ENCODE measurements at places on chromosomes 7 and 10.

DNA sequence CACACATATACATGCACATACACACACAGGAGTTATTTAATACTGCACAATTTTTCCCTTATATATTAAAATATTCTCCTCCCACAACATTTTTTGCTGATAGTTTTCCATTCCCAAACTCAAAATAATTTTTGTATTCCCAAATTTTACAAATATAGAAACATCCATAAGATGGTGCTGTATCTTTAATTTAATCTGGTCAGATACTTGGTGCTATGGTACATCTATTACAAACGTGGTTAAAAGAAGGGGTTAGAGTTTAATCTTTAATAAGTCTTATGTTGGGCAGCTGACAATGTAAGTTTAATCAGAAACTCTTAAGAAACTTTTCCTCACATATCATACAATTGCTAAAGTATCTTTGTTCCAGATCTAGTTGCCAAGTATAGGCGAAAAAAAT is 10.2 kb upstream of the CADPS2 start:
- no peak for DNase-seq

DNA sequence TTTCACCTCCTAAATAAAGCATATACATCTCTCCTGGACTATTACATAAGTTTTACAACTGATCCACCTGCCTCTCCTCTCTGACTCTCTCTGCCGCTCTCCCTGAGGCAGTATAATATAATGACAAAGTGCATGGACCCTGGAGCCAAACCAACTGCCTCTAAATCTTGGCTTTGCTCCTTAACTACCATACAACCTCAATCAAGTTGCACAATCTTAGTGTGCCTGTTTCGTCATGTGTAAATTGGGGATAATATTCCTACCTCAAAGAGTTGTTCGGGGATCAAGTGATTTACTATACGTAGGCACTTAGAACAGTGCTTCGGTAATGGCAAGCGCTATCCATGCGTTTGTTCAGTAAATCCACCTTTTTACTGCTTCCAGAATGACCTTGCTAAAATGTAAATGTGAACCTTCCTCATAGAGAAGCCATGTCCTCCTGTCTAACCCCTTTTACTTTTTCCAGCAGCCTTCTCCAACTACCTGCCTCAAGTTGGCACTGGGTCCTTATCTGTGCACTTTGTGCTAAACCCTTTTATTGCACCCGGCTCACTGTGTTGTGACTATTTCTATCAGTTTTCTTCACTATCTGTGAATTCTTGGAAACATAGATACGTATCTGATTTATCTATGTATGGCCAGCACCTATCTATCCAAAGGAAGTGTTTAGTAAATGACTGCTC is 30.6 kb upstream of the DLD start:
- no peak for DNase-seq

- no peak for DNase-seq
Observed at GRCh38 chr10:122983898-122984297, 3.7 kb downstream of the PSTK start.

DNA sequence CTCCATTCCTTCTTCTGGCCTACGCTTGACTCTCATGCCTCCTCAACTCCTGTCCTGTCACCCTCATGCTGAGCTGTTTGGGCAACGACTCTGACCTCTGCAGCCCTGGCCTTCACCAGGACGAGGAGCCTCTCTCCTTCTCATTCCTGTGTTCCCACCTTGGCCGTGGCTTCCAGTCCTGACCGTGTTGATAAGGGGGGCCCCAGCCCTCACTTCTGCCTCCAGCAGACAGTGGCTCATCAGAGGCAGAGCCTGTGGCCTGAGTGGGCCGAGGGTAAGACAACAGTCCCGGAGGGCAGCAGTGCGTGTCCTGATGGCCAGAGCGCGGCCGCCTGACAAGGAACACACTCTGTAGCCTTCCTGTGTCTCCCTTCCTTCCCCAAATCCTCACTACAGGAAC is 61.7 kb upstream of the UBE3C start:
- DNase-seq = no peak

DNA sequence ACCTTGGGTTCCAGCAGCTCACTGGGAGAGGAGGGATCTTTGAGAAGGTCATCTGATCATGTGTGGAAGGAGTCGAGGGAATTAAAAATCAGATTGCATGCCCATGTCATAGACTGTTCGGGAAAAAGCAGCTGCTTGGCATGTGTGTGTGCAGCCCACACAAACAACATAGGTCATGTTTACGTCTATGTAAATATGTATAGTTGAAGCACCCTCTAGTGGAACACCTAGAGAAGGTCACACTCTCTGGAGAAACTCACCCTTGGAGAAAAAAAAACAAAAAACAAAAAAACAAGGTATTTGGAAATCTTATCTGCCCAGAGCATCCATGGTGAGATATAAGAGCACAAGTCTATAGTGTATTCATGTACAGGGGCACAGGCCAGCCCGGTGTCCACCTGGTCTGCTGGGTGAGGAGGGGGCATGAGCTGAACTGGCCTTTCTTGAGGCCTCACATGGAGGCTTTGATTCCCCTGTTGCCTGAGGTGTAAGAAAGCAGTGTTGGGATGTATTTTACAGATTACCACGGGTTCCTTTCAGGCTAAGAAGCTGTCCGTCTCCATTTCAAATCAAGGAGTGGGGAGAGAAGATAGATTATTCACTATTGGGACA is 98.0 kb downstream of the NPY start:
- no peak for DNase-seq

- DNase-seq = no peak
Observed at GRCh38 chr10:95909561-95909960, 1.8 kb downstream of the CC2D2B start.

DNA sequence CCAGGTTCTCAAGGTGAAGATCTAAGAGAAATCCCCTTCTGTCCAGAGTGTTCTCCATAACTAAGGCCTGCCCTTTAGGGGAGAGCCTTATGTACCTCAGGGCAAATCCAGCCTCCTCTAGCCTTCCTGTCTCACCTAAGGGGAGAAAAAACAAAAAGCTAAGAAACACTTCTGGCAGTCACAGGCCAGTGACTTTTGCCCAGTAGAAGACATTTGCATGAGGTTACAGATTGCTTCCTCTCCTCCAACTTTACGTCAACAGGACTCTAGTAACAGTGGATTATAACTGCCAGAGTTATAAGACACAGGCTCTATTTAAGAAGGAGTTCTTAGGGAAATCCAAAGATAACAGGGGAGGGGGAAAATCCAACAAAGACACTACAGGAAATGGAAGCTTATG is 15.9 kb upstream of the FAM241B start:
- no peak for DNase-seq

DNA sequence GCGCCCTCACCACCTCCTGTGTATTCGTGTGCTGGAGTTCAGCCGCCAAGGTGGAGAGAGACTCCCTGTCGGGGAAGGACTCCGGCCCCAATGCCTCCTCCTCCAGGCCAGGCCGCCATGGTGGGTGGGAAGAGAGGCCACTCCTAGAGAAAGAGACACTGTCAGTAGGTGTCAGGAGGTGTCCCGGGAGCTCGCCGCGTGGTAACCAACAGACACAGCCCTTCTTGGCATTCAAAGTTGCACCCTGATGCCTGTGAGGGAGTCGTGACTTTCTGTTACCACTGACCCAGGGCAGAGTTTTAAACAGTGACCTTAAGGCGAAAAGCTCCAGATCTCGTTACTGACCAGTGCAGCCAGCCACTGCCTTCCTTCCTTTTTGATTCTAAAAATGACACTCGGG is 155.2 kb downstream of the CUX1 start:
- no peak for DNase-seq

DNA sequence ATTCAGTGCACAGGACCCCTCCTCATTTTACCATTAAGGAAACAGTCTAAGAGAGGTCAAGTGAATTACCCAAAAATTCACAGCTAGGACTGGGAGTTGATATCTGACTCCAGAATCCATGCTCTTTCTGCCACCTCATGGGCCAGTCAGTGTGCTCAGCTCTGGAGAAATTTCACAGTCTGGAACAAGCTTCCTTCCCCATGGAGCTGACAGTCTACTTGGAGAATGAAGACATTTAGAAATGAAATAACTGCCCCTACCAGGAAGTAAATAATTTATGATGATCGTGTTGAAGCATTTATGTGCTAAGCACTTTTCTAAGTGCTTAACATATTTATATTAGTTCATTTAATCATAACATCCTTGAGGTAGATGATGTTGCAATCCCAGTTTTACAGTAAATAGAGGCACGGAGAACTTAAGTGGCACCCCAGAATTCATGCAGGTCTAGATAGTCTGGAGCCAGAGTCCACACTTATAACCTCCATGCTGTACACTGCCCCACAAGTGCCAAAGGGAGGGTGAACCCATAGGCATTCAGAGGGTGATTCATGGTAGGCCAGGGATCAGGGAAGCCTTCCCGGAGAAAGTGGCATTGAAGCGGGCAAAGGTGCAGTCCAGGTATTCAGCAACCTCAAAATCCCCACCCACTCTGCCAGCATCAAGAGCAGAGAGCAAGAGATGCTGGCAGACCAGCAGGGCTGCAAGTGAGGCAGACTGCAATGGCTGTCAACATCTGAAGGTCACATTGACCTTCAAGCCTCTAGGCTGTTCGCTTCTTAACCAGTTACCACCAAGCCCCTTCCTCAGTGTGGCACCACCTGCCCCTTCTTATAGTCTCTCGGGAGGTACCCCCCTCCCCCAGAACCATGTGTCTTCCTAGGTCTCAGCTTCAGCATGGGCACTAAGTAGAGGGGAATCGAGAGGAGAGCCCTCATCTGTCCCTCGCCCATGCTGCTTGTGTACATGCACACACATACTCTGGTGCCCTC is 38.4 kb upstream of the LRRC4 start:
- DNase-seq = no peak

- DNase-seq = no peak
Observed at GRCh38 chr7:9502269-9502668, 1068.9 kb downstream of the NXPH1 start.

DNA sequence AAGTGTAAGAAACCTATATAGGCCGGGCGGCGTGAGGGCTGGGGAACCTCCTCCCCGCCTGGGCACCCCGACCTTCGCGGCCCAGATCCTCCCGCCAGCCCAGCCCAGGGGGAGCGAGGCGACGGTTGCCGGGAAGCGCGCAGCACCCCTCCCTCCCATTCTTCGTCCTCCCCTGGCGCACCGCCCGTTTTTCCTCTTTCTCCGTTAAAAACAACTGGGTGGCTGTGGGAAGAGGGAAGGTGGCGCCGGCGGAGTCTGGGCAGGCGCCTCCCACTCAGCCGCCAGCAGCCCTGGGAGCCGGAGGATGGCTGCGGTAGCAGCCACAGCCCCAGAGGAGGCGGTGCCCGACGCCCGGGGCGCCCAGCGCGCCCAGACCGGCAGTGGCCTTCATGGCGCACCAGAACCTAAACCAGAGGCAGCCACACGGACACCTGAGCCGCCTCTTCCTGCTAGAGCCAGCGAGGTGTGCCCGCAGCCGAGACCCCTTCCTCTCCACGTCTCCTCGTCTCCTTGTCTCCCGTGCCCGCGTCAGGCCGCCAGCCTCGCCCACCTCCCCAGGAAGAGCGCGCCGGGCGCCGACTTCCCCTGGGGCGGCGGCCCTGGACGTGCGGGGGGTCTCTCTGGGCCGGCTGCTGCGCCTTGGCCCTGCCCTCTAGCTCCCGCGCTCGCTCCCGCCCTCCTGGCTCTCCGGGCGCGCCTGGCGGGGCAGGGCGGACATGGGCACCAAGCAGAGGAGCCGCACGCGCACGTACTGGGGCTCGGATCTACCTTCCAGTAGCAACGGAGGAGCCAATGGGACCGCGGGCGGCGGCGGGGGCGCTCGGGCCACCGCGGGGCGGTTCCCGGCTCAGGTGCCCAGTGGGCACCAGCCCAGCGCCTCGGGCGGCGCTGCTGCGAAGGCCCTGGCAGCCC is 32.8 kb upstream of the SFTPD start:
- no peak for DNase-seq

GRCh38 chr10:121598263-121599249 is at the start of gene FGFR2:
Gene FGFR2 (minus strand): TSS chr10:121598444. CDS start chr10:121593817, 4,627 bp downstream.
- no peak for DNase-seq

DNA sequence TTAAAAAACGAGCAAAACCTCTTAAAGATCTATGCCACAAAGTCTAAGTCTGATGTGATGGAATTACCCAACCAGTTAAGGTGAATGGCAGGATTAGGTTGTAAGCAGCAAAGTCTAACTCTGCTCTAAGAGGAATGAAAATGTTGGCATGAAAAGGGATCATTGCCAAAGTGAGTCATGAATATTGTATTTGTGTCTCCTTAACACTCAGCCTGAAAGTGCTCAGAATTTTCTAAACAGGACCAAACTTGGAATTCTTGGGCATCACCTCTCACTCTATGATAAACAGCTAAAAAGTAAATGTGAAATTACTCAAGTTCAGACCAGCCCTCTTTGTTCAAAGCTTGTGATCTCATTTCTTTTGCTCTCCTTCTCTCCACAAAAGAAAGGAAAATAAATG is 27.0 kb downstream of the PPP1R3A start:
- no peak for DNase-seq

DNA sequence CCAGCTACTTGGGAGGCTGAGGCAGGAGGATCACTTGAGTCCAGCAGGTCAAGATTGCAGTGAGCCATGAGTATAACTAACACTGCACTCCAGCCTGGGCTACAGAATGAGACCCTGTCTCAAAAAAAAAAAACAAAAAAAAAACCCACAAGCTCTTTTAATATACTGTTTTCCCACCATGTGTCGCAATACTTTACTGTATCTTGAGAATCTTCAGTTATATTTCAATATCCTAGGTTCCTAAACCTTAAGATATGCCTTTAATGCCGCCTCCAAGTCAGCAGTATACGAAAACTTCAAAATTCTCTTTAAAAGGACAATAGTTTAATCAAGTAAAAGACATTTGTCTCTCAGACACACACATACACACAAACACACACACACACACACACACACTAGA is 62.8 kb downstream of the TAF3 start:
- no peak for DNase-seq

DNA sequence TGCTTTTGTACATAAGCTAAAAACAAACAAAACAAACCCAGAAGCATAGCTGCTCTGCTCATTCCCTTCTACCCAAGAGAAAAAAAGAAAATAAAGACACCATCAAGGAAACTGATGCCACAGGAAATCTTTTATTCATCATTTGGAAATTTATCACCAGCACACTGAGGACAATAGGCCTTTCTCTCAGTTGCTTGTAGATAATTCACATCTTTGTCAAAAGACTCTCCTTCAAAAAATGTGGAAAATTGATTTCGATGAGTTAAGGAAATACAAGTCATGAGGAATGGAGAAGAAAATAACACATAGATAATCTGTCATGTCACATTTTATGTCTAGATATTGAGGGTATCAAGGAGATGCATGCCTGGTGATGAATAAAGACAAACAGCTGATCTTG is 53.5 kb downstream of the ZNF37A start:
- DNase-seq = no peak

DNA sequence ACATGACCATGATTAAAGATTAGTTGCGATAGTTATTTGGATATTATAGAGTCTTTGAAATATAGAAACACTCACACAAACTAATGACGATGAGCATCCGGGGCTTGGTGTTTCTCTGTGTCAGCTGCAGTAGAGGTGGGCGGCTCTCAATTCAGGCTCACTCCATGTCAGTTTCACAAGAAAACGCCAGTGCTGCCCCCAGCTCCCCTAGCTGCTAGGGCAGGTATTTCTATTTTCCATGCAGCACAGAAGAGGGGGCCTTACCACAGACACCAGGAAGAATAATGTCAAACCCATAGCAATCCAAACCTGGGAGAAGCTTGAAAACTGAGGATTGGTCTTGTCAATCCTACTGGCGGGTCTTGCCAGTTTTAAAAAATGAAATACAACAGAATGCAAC is 197.1 kb downstream of the PHTF2 start:
- DNase-seq = no peak

- no peak for DNase-seq
Observed at GRCh38 chr10:76113952-76114351, 682.5 kb downstream of the LRMDA start.

GRCh38 chr7:26993816-26994810 is 101.7 kb downstream of the HOXA1 start:
- no peak for DNase-seq

- DNase-seq = no peak
Observed at GRCh38 chr7:98178321-98178720, 32.9 kb upstream of the BHLHA15 start.
